ENCODE measurements at places on chromosomes 3 and 15.

DNA sequence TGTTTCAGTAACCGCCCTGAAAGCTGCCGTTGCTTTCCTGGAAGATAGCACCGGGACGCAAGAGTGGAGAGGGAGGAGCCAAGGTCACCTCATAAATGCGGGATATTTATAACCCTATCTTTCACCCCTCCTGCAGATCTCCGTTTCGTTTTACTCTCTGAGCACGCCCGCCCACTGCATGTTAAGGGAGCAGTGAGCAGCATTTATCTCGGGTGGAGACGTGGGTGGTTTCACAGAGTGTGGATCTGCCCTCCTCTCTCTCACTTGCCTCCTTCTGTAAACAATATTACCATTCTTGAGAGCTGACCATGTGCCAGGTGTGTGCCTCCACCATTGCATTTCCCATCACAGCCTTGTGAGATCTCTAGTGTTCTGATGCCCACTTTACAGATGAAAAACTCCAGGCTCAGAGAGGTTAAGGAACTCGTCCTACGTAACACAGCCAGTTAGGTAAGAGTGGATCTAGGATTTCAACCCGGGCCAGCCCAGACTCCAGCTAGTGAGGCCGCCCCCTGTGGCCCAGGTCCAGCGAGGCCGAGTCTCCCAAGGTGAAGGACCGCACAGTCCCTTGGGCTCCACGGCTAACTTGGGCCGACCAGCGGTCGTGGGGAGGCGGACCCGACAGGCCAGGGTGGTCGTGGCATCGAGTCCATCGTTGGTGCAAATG lies 16.9 kb upstream of the SEMA4B start:
- peak; percentile 84 for DNase-seq

DNA sequence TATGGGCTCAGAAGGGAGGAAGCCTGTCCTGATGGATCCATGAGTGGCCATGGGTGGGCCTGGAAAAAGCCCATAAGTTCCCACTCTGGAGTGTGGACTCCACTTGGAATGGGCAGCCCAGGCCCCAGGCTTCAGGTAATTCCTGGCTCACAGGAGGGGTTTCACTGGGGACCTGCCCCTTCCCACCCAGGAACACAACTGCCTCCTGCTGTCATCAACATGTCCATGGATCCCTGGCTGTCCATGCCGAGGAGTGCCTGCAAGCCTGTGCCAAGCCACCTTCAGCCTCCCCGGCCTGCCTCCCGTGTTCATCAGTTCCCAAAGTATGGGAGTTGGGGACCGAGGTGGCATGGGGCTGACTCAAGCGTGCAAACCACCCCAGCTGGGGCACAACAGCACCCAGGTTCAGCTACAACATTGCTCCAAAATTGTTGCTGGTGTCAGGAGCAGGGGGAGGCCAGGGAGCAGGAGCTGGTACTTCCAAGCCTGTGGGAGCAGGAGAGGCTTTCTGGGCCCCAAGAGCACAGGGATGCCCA lies 470.9 kb upstream of the ARL6 start:
- no peak for DNase-seq

DNA sequence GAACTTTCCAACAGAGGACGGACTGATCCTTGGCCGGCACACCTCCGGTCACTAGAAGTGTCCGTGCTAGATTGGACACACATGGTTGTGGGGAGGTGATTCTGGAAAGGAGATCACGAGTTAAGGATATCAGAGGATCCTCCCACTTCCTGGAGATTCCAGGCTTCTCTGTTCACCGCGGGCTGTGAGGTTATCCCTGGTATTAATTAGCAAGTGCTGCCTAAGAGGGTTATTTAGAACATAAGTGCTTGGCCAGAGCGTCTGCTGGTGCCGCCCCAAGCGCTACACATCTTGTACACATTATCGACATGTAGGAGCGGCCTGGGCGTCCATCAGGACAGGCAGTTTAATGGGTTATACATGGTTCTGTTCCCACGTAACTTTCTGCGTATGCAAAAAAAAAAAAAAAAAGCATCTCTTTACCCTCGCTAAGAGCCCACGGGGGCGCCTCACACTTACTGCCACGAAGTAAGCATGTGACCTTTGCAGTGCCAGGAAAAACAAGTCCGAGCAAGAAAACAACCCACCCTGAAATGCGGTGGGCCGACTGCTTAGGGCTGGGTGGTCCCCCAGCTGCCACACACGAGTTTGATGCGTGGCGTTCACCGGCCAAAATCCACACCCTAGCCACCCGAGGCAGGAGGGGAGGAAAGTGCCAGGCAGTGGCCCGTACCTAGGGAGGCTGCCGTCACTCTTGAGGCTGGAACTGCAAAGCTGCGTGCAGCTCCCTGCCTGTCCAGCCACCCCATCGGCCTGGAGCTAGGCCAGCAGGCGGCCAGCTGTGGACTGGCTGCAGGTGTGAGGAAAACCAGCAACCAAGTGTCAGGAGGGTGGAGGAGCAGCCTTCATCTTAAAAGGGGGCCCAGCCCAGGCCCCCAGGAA lies 78.0 kb downstream of the CPN2 start:
- peak; percentile 17 for DNase-seq

DNA sequence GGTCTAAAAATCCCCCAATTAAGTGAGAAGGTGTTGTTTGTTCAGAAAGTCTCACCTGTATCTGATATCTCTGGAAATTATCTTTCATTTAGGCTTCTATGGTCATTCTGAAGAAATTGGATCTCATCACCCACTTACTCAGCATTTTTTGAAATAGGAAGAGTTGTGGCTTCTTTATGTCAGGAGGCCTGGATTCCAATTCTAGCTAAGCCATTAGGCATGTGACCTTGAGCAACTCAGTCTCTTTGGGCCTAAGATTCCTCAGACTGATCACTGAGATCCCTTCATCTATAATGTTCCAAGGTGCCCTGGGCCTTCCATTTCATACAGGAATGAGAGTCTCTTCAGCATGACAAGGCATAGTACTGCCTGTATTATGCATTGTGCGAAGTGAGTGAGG lies 70.3 kb downstream of the ARHGEF26 start:
- DNase-seq: no peak

- DNase-seq: no peak
Measured at GRCh38 chr3:168161696-168162095, 66.0 kb upstream of the GOLIM4 start.

- DNase-seq: no peak
Measured at GRCh38 chr3:179513862-179514261, 48.9 kb upstream of the ACTL6A start.

DNA sequence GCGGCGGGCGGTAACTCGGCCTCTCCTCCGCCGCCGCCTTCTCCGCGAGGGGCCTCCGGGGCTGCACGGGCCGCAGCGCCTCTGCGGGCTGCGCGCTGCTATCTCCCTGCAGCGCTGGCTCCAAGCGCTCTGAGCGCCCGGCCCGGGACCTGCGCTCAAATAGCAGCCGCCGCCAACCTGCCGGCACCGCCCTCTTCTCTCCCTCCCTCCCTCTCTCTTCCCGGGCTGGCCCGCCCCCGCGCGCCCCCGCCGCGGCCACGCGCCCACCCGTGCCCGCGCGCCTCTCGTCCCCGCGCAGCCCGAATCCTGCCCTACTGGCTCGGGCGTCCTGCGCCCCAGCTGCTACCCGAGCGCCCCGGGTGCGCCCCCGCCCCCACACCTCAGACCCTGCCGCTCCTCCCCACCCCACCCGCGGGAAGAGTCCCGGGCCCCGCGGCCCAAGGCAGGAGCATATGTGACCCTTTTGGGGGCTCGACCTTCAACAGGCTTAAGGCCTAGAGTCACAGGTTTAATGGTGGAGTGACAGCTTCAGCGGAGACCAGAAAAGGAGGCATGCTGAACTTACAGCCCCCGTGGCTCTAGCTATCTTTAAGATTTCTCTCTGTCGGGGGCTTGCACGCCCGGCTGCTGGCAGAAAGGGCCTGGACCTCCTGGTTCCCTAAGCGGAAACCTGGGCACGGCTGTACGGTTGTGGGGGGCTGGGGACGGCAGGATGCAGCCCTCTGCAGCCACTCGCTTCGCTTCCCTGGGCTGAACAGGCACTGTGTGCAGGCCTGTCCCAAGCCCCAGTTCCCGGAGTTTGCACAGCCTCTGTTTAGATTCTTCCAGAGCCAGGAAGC lies at the start of gene CACNA2D2:
Gene CACNA2D2 (minus strand): TSS at position 131 of the 839 bp plus-strand sequence. CDS start 211 bp downstream, outside the sequence.
- peak; percentile 73 for DNase-seq

GRCh38 chr3:18666655-18667054 lies 241.5 kb upstream of the SATB1 start:
- no peak for DNase-seq

GRCh38 chr3:5013021-5013906 lies 34.0 kb downstream of the BHLHE40 start:
- peak; percentile 65 for DNase-seq

- no peak for DNase-seq
Measured at GRCh38 chr3:27740854-27741253, 18.7 kb upstream of the EOMES start.

DNA sequence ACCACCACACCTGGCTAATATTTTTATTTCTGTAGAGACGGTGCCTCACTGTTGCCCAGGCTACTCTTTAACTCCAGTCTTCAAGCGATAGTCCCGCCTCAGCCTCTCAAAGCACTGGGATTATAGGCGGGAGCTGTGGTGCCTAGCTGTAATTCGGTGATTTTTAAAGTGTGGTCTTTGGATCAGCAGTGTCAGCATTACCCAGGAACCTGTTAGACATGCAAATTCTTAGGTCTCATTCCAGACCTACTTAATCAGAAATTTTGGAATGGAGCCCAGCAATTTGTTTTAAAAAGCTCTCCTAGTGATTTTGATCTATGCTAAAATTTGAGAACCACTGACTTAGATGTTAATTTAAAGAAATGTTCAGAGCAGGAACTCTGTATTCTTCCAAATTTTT lies 51.9 kb downstream of the GOLM2 start:
- DNase-seq: no peak

DNA sequence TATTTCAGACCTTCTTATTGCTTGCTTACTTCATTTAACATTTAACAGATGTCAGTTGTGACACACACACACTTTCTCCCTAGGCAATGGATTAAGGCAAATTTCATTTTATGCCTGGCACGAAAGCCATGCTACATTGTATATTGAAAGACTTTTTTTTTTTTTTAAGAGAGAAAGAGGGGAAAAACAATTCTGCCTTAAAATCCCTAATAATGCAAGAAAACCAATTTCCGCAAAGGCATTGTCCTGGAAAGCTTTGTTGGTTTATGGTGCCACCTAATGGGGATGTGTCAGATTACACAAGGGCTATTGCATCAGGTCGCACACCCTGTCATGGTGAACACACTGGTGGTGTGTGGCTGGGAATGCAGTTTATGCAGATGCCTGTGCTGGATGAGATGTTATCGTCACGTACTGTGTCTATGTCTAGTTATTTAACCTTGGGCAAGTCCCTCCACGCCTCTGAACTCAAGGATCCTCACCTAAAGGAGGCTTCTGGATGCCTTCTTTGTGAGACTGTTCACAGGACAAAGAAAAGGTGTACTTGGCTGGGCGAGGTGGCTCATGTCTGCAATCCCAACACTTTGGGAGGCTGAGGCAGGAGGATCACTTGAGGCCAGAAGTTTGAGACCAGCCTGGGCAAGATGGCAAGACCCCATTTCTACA lies 37.3 kb upstream of the RFTN1 start:
- DNase-seq: no peak

GRCh38 chr3:129793319-129793718 lies 100.2 kb downstream of the TMCC1 start:
- no peak for DNase-seq

DNA sequence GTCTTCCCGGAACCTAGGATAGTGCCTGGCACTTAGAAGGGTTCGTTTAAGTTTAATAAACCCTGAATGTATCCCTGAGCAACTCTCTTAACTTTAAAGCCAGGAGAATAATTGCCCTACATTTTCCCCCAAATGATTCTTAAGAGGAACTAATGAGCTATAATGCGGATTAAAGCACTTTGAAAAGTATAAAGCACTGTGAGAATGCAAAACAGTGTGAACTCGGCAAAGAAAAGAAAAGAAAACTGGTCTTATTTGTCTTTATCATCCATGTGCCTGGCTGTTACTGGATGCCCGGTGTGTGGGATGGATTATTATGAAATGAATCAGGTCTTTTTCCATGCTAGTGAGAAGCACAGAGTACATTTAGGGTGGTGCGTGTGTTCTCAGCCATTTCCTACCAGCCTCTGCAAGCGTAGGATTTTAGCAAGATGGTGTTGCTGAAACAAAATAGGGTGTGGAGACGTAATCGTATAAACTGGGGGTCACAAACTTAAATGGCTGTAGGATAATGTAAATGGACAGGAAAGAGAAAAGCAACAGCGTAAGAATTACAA lies 983 bp downstream of the KBTBD12 start:
- DNase-seq: no peak

GRCh38 chr3:125185805-125186204 lies 26.7 kb downstream of the SLC12A8 start:
- DNase-seq: no peak

GRCh38 chr15:84778194-84778593 lies 29.8 kb downstream of the ZNF592 start:
- DNase-seq: no peak

DNA sequence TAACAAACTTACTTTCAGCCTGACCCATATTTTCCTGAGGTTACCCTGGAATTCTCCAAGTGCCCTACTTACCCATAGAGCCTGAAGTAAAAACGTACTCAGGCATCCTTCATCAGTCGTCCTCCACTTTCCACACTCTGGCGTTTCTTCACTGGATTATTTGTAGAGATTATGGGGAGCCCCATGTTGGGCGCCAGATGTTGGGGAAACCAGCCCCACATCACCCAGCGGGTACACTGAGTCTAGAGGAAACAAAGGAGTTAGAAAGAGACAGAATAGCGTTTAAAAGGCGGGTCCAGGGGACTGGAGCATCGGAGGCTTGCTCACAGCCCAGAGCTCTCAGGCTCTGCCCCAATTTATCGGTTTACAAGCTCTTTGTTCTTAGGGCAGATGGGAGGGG lies 9.7 kb upstream of the SLC28A2 start:
- no peak for DNase-seq

- DNase-seq: no peak
Measured at GRCh38 chr3:37586280-37586679, 275.4 kb upstream of the CTDSPL start.

DNA sequence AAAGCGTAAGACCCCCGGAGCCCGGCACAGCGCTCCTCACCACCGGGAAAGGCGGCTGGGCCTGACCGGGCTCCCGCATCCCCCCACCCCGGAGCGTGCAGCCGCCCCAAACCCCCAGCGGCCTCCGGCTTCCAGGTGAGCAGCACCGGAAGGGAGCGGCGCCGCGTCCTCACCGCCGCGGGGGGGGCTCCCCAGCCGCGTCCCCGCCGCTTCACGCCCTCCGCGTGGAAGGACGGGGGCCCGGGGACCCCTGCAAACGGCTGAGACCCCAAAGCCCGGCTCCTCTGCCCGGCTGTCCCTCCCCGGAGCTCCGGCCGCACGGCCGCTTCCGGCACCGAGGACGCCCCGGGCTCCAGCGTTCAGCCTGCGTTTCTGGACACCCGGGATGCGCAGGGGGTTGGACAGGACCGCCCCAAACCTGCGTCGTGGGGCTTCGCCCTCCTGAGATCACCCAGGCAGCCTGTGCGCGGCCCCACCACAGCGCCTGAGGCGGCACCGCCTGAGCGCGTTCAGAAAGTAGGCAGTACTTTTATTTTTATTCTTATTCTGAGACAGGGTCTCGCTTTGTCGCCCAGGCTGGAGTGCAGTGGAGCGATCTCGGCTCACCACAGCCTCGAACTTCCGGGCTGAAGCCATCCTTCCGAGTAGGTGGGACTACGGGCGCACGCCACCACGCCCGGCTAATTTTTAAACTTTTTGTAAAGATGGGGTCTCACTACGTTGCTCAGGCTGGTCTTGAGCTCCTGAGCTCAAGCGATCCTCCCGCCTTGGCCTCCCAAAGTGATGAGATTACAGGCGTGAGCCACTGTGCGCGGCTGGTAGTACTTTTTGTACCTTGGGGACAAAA lies 51.6 kb upstream of the BLM start:
- DNase-seq: peak; percentile 53
